Bronchial smooth muscle cell (primary cell): ENCODE measurements at places on chromosomes 7 and 10. TPM values are rescaled to one million over a fixed set of nuclear protein-coding genes. Genes with fewer than 3 reads are reported as not detected.

The SPDYE1 gene
- total RNA-seq = under 0.01 TPM in 1 of 2 replicates, not detected in the other

The GNA12 gene
- total RNA-seq = 16.5 and 37.0 TPM in 2 replicates

The COL13A1 gene
- 9.3 and 16.9 TPM in 2 replicates for total RNA-seq

The CCDC7 gene
- 9.9 and 18.0 TPM in 2 replicates for total RNA-seq

The STEAP1 gene
- 20.0 and 30.7 TPM in 2 replicates for total RNA-seq

The FAM20C gene
- total RNA-seq = 37.5 and 61.9 TPM in 2 replicates

The SPACDR gene
- 0.17 and 0.32 TPM in 2 replicates for total RNA-seq

The ZNF365 gene
- total RNA-seq = 0.94 and 2.8 TPM in 2 replicates

The GIMAP1 gene
- total RNA-seq = 0.09 TPM in 1 of 2 replicates, not detected in the other

The COL26A1 gene
- not detected in 2 replicates for total RNA-seq

The CLCN1 gene
- 0.09 TPM in 1 of 2 replicates, not detected in the other for total RNA-seq

The ERCC6 gene
- total RNA-seq = 11.1 and 13.4 TPM in 2 replicates

The PLXDC2 gene
- total RNA-seq = 3.8 and 9.5 TPM in 2 replicates
